Stimulated activated naive B cell treated with anti-CD40 and anti-IgM and Interleukin-4, amounts not matched to agents 10 μg/mL and 1 μg/mL and 100 μg/mL, for 72 hours (primary cell): ENCODE measurements at places on chromosomes 7 and 10.

DNA sequence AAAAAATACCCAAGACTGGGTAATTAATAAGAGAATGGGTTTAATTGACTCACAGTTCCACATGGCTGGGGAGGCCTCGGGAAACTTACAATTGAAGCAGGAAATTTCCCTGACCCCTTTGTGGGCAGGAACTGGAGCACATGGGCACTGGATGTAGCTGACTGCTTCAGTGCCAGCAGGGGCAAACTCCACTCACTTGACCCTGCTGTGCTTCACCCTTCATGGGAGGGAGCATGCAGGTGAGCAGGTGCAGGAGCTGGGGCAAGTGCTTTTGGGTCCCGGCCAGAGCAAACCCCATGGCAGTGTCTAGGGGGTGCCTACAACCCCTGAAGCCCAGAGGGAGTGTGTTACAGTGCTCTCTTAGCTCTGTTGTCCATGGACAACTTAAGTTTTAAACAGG lies 132.6 kb downstream of the AKR1D1 start:
- DNase-seq, result no peak

GRCh38 chr10:58335306-58336005 lies 650 bp downstream of the UBE2D1 start:
- peak; percentile 8 for DNase-seq

GRCh38 chr10:79982861-79983260 lies 34.0 kb upstream of the SFTPD start:
- no peak for DNase-seq

DNA sequence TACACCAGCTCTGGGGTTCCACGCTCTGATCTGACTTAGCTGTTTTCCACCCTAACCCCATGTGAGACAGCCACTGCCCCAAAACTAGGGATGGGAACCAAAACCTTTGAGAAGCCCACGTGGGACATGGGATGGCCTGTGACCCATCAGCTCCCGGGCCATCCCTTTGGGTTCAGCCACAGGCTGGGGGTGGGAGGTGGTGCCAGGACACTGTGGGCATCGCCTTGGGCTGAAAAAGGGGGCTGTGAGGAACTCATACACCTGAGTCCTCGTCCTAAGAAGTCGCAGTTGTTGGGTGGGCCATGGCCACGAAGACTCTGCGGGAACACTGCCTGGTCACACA lies 379.1 kb downstream of the DNAJB6 start:
- no peak for DNase-seq

DNA sequence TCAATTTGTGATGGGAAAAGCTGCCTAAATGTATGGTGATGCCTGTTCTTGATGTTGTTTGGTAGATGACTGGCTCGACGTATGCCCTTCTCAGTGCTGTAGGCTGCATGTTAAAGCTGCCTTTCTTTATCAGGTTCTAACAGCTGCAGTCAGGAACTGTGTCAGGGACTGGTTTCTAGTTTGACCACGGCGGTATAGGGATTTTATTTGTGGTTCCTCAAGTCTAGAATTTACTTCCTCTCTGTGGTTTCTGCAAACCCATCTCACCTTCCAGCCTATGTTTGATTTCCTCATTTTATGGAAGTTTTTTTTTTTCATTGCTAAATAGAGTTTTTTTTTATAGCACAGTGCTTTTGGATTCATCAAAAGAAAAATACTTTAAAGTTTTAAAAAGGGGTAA lies 26.5 kb downstream of the LMTK2 start:
- peak; percentile 63 for DNase-seq

DNA sequence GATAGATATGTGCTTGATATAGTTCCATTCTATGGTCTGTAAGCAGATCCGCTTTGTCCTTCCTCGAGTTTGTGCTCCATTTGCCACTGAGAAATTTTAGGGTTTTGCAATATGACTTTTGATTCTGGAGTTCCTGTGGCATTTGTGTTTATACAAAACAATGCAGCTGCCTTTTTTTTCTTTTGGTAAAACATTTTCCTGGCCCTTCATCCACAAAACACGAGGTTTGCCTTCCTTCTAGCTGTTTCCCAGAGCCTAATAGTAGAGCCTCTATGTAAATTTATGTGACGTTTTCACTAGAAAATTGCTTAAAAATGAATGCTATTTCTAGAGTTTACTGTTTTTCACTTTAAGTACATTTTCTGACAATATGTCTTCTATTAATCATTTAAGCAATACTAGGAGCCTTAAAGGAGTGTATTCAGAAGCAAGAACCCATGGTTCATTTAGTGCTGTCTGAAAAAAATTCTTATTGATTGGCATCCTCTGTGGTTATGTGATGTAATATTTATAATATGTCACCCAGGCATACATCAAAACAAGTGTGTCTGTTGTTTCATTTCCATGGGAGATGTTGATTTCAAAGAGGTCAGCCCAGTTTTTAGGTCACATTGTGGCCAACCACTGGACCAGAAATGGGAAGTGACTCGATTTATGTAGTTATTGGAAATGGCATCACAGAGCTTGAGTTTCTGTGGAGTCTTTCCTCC lies 618.3 kb downstream of the LRMDA start:
- no peak for DNase-seq

DNA sequence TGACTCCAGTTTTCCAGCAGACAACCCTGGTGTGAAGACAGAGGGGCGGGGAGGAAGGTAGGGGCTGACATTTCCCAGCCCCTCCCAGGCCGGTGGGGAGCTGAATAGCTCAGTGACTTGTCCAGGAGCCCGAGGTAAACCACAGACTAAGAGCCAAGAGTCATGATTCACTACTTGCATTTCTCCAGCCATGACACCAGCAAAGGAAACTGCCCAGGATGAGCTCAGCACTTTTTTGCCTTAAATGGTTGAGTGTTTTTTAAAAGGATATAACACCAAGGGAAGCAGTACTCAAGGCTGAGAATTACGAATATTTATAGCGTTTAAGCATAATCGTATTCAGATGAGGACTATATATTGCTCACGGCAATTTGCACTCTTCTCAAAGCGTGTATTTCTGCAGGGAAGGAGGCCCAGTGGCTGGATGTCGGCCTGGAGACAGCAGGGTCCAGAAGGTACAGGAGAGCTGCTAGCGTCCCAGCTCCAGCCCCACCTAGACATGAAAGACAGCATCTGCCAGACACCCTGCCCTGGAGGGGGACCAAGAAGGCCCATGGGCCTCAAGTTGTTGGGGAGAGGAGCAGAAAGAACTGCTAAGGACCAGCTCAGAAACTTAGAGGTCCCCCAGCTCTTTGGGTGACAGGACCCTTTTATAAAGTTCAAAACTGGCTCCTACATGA lies 141.4 kb downstream of the GRID1 start:
- DNase-seq, result no peak

DNA sequence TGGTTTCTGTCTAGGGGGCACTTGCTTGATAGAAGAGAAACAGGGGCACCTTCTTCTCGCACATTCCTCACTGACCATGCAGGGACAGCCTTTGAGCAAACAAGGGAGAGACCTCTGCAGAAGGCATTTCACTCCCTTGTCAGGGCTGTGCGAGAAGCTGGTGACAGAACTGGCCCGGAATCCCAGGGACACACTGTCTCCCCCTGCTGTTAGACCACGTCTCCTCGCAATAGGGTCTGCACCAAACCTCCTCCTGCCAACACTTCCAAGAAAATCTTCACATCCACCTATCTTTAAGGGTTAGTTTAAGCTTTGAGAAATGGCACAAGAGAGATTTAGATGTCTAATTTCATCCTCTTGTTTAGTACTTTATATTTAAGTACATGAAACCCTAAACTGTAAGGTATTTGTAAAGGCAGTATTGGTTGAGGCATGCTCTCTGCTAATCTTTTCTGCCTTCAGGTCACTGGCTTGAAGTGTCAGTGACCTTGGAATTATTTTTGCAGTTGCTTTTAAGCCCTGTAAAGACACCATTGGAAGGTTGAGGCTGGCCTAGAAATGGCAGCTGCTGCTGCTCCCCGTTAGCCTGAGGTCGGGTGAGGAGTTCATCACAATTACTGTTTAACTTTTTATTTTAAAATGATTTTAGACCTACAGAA lies 37.0 kb downstream of the RBM20 start:
- DNase-seq, result no peak

GRCh38 chr7:12701433-12701832 lies 14.0 kb downstream of the ARL4A start:
- DNase-seq, result no peak

DNA sequence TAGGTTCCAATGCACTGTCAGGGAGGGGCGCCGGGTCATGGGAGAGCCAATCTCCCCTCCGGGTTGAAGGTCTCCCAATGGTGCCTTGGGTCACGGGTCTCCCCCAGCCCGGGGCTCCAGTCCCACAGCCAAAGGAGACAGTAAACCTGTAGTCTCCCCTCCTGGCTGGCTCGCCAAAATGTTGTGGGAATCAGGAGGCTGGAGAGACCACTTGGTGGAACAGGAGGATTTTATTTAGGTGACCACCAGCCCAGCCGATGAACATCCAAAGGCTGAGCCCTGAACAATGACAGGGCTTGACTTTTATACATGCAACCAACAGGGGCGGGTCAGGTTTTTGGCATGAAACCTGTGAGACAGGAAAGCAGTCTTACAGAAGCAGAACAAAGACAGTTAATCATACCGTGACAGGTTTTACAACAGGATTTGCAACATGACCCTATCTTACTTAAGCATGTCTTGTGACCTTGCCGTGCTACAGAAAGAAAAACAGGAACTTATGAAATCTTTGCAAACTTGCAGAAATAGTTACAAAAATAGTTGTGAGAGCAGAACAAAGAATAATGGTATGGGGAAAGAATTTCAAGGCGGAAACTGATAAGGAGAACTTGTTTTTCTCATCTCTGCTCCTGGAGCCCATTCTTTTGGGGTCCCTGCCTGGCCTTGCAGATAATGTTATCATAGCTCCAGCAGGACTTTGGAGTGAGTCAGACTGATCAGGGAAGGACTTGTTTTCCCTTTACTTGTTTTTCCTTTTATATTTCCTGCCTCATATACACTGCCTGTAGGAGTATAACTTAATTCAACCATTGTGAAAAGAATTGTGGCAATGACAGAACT lies 7.1 kb downstream of the ERV3-1 start:
- DNase-seq, result peak; percentile 40

GRCh38 chr7:34137176-34137575 lies 231.8 kb downstream of the BMPER start:
- no peak for DNase-seq
